ENCODE measurements at places on chromosomes 5 and 9.

- no peak for DNase-seq
Observed at GRCh38 chr5:119631660-119632059, 2.3 kb downstream of the FAM170A start.

- DNase-seq, result no peak
Observed at GRCh38 chr5:150771034-150771795, 7.3 kb upstream of the SMIM3 start.

DNA sequence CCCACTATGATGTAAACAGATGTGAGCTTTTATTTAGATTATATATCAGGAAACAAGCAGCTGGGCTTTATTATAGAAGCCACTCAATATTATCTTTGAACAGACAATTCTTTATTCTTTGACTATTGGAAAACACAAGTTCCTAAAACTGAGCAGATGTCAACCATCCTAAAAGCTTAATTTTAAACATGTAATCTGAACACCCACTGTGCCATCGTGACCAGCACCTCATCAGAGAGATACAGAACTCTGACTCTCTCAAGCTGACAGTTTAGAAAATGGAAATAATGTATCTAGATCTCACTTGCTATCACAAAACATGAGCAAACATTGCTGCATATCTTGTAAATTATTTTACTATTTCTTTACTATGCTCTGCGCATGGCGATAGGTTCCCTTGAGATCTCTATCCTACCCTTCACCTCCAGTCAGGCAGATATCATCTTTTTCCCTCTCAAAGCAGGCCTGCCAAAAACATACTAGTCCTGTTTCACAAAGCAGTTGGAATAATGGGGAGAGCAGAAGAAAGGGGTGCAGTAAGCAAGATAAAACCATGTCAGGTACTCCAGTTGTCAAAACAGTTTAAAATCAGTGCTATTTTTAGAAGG is 151.0 kb downstream of the KIAA0825 start:
- DNase-seq, result no peak

- DNase-seq, result peak; percentile 42
Observed at GRCh38 chr5:61162832-61163567, 732 bp upstream of the SMIM15 start.

DNA sequence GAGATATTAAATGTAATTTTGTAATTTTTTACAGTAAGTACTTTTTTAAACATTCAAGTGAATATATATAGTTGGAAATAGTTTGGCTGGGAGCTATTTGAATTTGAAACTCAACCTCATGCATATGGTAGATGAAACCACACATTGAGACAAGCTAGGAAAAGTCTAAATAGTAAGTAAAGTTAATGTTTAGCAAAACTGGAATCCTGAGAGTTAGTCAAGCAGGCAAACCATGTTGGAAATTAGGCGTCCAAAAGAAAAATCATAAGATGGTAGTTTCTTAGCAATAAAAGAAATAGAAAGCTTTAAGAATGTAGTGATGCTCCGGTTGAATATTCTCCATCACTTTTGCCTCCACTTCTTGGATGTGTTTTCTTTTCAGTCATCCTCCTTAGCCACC is 657.1 kb upstream of the CDH10 start:
- no peak for DNase-seq

- DNase-seq, result no peak
Observed at GRCh38 chr9:85995097-85995496, 54.2 kb downstream of the NAA35 start.

DNA sequence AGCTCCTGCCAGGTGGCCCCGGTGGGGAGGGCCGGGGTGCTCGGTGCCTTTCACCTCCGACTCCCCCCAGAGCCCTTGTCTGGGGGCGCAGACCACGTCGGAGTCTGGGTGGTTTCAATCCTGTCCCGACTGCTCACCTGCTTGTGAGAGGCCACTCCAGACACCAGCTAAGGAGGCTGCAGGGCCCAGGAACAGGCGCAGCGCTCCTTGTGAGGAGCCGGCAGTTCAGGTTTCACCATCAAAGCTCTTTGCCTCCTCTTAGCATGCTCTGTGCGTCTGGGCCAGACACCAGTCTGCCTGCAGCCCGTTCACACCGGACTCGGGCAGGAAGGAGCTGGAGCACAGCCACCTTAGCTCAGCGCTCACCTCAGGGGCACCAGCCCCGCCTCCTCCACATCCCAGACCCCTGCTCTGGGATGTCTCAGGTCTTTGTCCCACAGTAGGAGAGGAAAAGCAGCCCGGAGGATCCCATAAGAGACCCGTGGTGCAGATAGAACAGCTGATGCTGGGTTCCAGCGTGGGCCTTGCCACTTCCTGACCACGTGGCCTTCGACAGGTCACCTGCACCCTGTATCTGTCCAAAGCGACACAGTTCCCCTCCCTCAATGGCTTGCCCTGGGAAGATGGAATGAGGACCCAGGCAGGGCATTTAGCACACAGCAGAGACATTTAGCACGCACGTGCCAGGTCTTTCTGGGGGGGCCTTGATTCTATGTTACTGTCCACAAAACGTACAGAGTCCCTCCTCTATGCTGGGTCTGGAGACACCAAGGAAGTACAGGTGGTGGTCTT is 106.2 kb upstream of the LMX1B start:
- DNase-seq, result no peak

DNA sequence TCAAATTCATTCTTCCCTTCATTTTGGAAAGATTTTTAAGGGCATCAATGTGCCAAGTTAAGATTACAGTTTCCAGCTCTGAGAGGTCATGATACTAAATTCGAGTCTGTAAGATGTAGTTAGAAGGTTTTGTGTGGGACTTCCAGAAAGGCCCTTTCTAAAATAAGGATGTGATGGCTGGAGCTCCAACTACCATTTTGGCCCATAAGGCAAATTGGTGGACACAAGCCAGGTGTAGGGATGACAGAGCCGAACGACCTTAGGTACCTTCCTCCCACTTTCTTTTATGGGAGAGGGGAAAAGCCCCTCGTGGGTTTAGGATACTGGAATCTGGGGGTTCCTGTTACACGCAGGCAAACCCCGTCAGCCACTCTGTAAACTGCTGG is 54.3 kb upstream of the PTPDC1 start:
- no peak for DNase-seq

DNA sequence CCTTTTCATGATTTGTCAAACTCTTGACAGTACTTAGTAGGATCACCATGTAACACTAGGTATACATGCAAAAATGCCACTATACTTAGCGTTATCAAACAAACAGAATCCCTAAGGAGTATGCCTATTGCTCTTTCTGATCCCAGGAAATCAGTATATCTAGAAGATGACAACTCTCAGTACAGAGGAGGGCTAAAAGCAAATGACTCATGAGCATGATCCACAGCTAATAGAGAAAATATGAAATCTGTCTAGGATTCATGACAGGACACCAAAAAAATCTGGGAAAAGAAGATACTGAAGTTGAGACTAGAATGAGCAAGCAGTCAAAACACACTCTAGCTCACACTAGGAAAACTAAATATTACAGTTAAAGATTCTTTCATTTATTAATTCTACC is 89.2 kb downstream of the RAPGEF6 start:
- DNase-seq, result no peak

- no peak for DNase-seq
Observed at GRCh38 chr9:81896070-81896469, 32.2 kb upstream of the SPATA31D4 start.

- DNase-seq, result no peak
Observed at GRCh38 chr5:132493241-132493640, 2.7 kb upstream of the IRF1 start.

- DNase-seq, result no peak
Observed at GRCh38 chr5:72878854-72879253, 62.4 kb downstream of the TNPO1 start.

DNA sequence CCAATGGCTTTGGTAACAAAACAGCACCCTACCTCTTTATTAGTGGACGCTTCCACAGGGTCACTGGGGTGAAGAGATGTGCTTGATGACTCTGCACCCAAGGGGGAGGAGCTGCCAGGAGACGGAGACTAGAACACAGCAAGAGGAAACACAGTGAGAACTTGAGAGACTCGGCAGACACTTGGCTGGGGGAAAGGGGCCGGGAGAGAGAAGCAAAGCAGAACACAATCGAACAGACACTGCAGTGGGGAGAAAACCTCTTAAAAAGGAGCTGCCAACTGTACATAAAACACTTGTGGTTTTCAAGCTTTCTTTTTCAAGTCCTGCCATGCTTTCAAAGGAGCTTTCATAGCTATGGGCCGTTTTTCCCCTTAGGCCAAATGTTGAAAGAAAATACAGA is 151.0 kb downstream of the ENTREP1 start:
- DNase-seq, result no peak

- no peak for DNase-seq
Observed at GRCh38 chr5:102154291-102154690, 141.8 kb downstream of the SLCO4C1 start.

DNA sequence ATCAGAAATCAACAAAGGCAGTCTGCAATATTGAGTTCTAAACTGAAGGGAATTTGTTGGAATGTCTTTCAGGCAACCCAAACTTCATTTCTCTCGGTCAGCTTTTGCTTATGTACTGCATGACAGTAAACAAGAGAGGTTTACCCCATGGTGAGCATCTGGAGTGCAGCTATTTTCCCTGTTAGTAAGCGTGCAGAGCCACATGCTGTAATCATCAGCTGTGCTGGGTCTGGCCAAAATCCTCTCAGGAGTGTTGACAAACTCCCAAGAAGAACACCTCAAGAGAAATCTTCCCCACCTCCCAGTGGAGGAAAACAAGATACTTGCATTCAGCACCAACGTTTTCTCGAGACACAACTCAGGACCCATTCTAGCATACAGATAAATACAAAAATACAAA is 83.6 kb upstream of the ADAMTSL1 start:
- no peak for DNase-seq

GRCh38 chr5:119327018-119327417 is 28.8 kb upstream of the TNFAIP8 start:
- no peak for DNase-seq

DNA sequence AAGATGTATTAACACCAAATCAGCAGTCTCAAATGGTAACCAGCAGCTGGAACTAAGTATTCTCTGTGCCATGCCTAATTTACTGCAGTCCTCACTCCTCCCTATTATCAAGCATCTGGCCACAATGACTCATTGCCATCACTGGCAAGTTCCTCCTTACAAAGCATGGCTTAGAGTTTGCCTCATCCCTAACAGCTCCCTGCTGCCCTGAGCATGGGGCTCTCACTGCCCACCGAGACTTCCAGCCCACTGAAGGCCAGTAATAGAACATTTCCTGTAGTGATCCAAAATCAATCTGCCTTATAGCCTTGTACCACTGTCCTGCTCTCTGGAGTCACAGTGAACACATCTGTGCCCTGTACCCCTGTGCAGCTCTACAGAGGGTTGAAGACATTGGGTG is 211.9 kb upstream of the TRIM32 start:
- no peak for DNase-seq

- DNase-seq, result no peak
Observed at GRCh38 chr5:34015120-34015822, 7.4 kb upstream of the AMACR start.

DNA sequence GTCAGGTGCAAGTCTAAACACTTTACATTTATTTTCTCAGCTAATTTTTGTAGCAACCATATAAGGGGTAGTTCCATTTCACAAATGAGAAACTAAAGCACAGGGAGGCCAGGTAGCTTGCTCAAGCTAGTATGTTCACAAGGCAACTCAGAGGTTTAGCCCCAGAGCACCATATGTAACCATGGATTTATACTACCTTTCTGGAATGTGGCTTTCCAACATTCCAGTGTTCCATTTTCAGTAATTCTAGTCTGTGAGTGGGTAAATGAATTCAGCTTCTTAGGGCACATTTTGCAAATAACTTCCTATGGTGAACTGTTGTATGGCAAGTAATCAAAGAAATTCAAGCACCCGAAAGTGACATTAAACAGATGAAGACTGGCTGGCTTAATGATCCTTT is 25.0 kb upstream of the CAST start:
- DNase-seq, result no peak

GRCh38 chr5:73528248-73528647 is 30.0 kb downstream of the BTF3 start:
- DNase-seq, result no peak

GRCh38 chr9:95771556-95772246 is 103.8 kb upstream of the ERCC6L2 start:
- DNase-seq, result no peak

DNA sequence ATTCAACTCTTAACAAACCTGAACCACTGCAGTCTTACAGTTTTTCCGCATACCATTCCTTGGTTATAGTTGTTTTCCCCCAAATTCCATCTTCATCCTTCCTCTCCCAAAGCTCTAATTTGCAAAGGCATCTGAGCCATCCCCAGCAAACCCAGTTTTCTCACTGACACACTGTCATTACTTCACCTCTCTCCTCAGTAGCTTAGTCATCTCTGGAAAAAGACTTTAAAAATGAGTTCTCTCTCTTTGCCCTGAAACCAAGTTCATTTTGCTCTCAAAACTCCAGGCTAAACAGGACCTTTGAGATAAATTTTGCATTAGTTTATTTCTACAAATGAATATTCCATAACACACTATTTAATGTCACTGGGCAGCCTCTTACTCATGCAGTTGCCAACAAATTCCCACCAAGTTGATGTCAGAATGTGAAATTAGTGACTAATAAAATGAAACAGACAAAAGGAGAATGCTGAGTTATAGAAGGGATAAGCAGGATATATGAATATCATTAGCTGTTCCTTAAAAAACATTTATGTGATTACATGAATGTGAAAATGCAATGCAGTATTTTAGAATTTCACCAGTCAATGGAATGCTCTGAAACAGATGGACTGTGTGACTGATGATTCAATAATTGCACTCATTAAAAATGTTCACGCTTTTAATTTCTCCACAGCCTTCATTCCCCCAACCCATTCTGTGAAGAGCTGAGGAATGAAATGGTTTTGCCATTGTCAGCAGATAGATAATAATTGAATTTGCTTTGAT is 107.4 kb upstream of the DMAC1 start:
- no peak for DNase-seq

DNA sequence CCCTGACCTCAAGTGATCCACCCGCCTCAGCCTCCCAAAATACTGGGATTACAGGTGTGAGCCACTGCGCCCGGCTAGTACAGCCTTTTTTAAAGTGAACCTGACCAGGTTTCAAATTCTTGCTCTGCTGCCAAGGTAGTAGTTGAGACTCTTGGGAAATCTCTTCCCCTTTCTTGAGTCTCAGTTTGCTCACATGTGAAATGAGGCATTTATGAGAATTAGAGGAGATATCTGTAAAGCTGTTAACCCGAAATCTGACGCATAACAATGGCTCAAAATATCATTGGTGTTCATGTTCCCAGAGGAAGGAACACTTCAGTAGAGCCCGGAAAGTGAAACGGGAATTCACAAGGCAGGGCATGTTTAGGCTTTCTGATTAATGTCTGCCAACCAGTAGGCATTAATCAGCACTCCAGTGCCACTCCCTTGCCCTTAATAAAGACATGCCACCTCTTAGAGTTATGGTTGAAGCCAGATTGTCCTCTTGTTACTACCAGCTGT is 1.5 kb downstream of the ARPC5L start:
- DNase-seq, result no peak

All from NCI-H446 (cell line).